ENCODE measurements at places on chromosomes 5 and 9. TPM values are rescaled to one million over a fixed set of nuclear protein-coding genes. Genes with fewer than 3 reads are reported as not detected.
A peak's percentile ranks its signal among the peaks of the same experiment; 100 is the strongest.

Gene ASPN
- total RNA-seq, result 2.9 TPM

Gene SET
- 254 TPM for total RNA-seq

Gene ABO
- total RNA-seq, result 0.27 TPM

Gene CCDC183
- total RNA-seq, result 1.7 TPM

Gene CCNI2
- total RNA-seq, result 1.5 TPM

Gene STING1
- 6.3 TPM for total RNA-seq

Gene SARDH
- 4.2 TPM for total RNA-seq

Gene PRRT1B
- not detected for total RNA-seq

Gene GGTA1
- 1.5 TPM for total RNA-seq

- no peak for DNase-seq
Measured at GRCh38 chr9:18947892-18948339, 85.1 kb downstream of the SAXO1 start.

- DNase-seq, result no peak
Measured at GRCh38 chr5:125376059-125376641, 629.7 kb upstream of the ZNF608 start.

GRCh38 chr9:113187929-113188595, 33.0 kb downstream of the FKBP15 start:
- DNase-seq, result no peak

- DNase-seq, result no peak
Measured at GRCh38 chr9:6673326-6674025, 27.9 kb upstream of the GLDC start.

DNA sequence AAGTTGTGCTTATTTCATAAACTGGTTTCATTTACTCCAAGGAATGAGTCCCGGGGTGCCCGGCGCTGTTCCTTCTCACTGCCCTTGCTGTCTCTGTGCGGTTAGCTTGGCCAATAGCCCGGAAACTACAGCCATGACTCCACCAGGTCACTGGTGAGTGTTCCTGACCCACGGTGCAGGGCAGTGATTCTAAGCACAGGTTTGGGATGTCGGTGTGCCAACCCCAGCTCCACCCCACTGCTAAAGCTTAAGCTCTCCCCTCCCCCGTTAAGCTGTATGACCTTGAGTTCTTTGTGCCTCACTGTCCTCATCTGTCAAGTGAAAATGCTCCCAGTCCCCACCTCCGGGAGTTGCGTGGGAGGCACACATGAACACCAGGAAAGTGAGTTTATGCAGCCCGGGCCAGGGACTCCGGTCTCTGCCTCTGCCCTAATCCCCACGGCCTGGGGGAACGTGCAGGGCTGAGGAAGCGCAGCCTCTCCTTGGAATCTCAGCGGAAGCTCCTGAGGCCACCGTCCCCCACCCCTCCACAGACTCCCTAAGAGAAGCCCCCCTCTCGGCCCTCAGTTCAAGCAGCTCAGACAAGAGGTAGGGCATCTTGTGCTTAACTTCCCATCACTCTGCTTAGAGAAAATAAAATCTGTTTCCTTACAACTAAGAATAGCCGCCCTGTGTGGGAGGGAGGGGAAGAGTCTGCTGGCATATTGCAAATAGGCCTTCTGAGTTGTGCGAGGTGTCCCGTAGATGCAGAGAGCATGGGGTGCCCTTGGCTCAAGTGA, 92.0 kb upstream of the RAI14 start:
- DNase-seq, result no peak

- DNase-seq, result no peak
Measured at GRCh38 chr9:134757216-134757975, 115.8 kb downstream of the COL5A1 start.

- DNase-seq, result no peak
Measured at GRCh38 chr9:77651203-77651602, 3.1 kb upstream of the GNA14 start.

- no peak for DNase-seq
Measured at GRCh38 chr5:95414451-95414850, 23.3 kb downstream of the FAM81B start.

GRCh38 chr9:86801246-86801645, 146.1 kb downstream of the GAS1 start:
- DNase-seq, result no peak

- no peak for DNase-seq
Measured at GRCh38 chr9:19085295-19085694, 17.4 kb downstream of the HAUS6 start.

DNA sequence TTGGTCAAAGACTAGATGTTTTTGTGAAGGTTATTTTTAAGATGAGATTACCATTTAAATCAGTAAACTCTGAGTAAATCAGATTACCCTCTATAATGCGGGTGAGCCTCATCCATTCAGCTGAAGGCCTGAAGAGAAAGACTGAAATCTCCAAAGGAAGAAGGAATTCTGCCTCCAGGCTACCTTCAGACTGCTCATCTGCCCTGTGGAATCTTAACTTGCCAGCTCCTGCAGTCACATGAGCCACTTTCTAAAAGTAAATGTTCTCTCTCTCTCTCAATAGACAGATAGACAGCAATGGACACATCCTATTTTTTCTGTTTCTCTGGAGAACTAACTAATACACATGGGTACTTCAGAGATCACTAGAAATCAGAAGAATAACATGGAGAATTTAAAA, 182.8 kb downstream of the CFAP90 start:
- no peak for DNase-seq

DNA sequence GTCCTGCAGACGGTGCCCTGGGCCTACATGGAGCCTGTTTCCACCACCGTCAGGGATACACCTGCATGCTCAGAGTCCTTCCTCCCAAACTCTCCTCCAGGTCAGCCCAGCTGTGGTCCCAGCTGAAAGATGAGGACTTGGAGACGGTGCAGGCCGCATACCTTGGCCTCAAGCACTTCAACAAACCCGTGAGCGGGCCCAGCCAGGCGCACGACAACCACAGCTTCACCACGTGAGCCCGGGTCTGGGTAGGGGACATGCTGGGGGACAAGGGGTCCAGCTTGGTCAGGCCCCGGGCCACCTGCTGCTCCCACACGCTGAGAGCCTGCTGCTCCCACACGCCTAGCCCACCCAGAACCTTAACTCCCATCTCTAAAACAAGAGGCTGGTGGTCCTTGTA, 16.6 kb upstream of the CARD19 start:
- DNase-seq, result no peak

GRCh38 chr5:177454397-177455035, 7.9 kb downstream of the PRR7 start:
- DNase-seq, result peak; percentile 90

GRCh38 chr5:52870448-52870847, 82.7 kb downstream of the ITGA1 start:
- DNase-seq, result no peak

DNA sequence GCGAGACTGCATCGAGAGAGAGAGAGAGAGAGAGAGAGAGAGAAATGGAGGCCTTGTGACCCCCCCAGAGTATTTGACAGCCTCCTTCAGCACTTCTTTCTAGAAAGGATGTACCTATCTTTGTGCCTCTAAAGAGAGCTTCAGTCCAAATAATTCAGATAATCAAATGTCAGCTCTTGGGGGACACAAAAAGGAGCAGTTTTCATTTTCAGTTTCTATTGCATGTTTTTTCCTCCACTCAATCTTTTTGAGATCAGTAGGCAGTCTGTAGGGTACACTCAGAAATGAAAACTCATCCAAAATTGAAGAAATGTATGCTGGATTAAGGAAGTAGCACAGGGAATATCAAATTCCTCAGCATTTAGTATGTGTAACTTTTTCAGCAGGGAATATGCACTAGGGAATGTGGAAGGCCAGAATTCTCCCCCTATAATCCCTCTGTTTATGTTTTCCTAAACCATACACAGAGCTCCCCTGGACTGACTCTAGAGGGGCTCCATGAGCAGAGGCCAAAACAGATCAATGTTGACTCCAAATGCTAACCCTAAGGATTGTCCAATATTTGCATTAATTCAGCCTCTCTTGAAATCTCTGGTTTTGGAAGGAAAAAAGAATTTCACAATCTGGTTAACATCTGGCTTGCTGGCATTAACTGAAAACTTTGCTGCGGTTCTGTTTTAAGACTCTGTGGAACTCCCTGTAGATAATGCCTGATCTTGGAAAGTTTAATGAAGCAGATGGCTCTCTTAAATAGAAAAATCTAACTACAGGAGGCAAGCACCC, 250.1 kb downstream of the CEMIP2 start:
- no peak for DNase-seq
